Naive B cell (primary cell): ENCODE measurements at places on chromosomes 5 and 9.

GRCh38 chr5:139188558-139189270 is 9.5 kb downstream of the SIL1 start:
- DNase-seq = no peak

DNA sequence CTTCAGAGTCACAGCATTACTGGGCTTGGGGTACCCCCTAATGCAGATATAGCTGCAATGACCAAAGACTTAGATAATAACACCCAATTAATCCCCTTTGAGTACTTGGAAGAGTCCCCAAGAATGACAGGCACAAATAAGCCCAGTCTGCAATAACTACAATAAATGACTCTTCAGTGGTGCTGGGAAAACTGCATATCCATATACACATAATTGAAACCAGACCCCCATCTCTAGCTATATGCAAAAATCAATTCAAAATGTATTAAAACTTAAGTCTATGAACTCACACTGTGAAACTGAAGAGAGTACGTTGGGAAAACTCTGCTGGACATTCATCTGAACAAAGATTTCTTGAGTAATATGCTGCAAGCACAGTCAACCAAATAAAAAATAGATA is 422.5 kb downstream of the CDH18 start:
- DNase-seq = no peak

- DNase-seq = no peak
Measured at GRCh38 chr9:94780516-94780950, 54.0 kb downstream of the AOPEP start.

- no peak for DNase-seq
Measured at GRCh38 chr5:15902066-15902465, 277.5 kb downstream of the MARCHF11 start.

DNA sequence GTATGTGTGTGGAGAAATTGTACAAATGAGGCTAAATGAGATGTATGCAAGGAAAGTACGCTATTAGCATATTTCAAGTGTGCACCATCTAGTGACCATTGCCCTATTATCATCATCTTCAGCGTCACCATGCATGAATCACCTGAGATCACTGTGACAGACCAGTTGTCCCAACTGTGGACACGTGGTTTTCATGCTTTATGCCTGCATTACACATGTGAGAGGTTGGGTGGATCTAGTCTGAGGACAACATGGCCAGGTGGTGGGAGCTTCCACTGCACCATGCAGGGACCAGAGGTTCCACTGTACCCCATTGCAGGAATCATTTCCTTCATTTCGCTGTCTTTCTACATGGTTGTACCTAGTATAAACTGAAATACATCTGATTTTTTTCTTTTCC is 329.8 kb downstream of the SLIT3 start:
- no peak for DNase-seq

DNA sequence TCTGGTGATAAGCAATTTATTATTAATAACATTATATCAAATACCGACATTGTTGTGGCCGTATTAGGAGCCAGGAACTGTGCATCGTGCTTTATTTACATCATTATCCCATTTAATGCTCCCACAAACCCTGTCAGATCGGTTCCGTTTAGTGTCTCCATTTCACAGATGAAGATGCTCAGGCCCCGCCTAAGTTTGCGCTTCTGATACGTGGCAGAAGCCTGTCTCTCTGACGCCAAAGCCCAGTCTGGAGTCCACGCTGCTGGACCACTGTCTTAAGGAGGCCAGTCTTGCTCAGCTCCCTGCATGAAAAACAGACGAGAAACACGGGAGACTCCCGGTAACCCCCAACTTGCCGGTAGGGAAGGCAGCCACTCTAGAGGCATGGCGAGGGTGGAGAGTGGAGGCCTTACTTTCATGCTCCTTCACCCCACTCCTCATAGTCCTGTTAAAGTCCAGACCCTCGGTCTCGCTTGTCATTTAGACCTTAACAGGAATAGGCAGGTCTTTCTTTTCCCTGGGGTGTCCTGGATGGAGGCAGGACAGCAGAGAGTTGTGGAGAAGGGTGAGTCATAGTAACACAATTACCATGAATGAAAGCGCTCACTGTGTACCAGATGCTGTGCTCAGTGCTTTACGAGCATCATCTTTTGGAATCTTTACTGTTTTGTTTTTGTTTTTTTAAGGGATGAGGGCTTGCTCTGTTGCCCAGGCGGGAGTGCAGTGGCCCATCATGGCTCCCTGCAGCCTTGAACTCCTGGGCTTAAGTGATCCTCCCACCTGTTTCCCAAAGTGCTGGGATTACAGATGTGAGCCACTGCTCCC is 872 bp downstream of the TXNDC15 start:
- no peak for DNase-seq

DNA sequence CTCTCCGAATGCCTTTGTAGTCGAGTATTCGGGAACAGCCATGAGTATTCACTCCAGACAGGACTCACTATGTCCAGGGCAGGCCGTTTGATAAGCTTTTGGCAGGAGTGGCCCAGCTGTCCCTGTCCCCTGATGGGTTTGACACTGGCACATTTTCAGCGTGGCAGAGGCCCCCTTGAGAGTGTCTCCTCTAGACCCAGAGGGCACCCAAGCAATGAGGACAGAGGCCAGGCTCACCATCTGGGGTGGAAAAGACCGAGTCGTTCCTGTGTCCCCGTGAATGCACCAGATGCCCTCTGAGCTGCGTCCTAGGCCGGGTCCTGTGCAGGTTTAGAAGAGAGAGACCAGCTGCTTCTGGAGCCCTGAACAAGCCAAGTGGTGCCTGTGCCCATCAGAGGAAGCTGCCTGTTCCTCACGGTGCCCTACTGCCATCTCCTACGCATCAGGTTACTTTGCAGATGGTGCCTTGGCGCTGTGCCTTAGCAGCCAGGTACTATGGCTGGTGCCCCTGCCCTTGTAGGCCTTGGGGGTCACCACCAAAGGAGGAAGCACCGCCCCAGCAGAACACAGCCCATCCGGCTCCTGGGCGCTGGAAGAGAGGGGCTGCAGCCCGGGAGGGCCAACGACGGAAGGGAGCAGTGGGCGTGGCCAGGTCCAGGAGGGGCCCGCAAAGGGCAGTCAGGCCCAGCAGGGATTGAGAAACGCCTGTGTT is 42.4 kb downstream of the LRSAM1 start:
- DNase-seq = no peak

DNA sequence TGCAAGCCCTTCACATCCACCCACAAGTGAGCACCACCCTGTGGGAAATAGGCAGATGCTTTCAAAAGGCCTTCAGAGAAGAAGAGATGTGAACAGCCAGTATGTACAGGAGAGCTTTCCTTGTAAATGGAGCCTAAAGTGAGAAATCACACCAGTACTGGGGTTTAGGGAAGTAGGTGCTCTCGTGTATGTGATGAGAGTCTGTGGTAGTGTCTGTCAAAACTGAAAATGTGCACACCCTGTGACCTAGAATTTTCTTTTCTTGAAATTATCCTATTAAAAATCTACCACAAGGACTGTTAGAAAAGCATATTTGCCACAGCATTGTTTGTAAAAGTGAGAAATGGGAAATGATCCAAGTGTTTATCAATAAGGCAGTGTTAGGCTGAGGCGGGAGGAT is 16.6 kb downstream of the OTULINL start:
- no peak for DNase-seq

DNA sequence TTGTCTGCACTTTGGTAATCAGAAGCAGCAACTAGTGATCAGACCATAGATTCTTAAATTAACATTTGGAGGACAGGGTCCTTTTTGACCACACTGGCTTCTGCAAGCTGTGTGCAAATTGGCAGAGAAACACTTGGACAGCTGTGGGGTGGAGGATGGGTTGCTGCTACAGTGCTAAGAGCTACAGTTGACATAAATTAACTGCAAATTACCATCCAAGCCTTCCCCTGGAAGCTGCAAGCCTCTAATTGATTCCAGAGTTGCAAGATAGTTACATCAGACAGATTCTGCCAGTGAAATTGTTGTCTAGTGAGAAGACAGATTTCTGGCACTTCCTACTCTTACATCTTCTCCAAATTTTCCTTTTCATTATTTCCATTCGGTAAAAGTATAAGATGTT is 517.7 kb downstream of the DIRAS2 start:
- DNase-seq = no peak

DNA sequence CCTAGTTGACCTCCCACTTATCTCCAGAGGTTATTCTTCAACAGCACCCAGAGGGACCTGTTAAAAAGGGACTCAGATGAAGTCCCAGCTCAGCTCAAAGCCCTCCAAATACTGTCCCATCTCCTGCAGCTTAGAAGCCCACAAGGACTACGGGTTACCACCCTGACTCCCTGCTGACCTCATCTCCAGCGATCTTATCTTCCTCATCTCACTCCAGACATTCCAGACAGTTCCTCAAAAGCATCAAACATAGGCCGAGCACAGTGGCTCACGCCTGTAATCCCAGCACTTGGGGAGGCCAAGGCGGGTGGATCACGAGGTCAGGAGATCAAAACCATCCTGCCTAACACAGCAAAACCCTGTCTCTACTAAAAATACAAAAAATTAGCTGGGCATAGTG is 263.8 kb upstream of the TLE4 start:
- DNase-seq = no peak

GRCh38 chr9:30628915-30629567 is 1755.4 kb upstream of the ACO1 start:
- DNase-seq = no peak

GRCh38 chr9:118532592-118532991 is 828.4 kb downstream of the TLR4 start:
- DNase-seq = no peak

DNA sequence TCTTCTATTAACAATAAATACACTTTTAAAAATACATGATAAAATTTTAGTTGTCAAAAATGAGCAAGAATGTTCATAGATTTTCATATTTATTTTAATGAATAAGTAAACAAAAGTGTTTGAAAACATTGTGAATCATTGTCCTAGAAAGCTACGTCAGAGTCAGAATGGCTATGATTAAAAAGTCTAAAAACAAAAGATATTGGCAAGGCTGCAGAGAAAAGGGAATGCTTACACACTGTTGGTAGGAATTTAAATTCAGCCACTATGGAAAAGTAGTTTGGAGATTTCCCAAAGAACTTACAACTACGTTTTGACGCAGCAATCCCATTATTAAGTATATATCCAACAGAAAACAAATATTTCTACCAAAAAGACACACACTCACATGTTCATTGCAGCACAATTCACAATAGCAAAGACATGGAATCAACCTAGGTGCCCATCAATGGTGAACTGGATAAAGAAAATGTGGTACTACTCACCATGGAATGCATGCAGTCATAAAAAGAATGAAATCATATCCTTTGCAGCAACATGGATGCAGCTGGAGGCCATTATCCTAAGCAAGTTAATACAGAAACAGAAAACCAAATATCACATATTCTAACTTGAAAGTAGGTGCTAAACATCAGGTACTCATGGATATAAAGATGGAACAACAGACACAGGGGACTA is 49.2 kb upstream of the FBXL17 start:
- DNase-seq = no peak

DNA sequence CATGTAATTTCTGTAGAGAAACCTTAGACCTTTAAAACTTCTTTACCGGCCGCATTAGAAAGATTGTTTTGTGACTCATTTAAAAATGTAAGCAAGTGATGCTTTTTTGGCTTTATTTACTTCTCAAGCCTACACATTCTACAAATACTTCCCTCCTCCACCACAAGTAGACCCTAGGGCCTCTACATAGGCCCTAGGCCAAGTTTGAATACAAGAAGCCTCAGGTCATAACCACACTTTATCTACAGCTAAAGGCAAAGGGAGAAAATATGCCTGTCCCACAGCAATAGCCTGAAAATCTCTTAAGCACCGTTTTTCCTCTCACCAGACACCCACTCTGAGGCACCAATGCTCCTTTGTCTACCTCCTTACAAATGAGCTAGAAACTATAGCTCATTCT is 53.9 kb downstream of the CSNK1A1 start:
- no peak for DNase-seq

DNA sequence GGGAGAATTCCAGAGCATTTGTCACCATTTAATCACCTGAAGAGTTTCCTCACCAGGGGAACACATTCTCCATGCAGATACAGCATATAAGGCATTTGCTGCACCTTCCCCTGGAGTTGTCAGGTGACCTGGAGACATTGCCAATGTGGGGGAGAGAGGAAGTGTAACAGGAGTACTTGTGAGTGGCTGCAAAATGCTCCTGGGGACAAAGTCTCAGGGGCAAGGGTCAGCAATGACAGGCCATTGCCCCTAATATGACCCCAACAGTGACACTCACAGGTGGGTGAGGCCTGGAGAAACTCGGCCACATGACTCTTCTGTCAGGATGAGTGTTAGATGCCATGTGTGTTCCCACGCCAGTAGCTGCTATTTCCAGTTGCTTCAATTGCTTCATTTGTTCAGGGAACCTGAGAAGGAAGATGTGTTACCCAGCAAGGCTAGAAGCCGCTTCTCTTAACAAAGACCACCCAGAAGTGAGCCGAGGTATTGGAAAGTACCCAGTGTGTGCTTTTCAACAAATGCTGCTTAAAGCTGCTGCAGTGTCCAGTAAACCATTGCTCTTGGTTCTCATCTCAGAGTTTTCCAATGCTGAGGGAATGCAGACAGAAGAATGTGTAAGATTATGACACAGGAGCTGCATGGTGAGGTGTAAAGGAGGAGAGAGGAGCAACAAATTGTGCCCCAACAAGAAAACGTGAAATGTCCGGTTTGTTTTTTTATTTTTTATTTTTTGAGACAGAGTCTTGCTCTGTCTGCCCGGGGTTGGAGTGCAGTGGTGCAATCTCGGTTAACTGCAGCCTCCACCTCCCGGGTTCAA is 128.2 kb upstream of the SLC44A1 start:
- DNase-seq = no peak

DNA sequence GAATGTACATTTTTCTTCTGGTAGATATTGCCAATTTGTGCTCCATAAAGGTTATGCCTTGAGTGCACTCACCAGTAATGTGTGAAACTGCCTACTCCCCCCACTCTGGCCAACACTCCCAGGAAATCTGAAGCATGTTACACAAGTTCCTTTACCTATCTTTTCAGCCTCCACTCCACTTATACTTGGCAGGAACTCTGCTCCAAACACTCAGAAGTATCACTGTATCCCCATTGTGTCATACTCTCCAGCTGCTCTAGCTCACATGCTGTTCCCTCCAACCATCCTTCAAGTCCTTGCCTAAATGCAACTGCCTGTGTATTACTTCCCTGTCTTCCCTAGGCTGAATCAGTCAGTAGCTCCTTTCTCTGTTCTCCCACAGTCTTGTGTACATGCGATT is 28.3 kb downstream of the POU4F3 start:
- DNase-seq = no peak

GRCh38 chr9:34372467-34373011 is 4.2 kb downstream of the MYORG start:
- DNase-seq = no peak

- DNase-seq = no peak
Measured at GRCh38 chr9:108636013-108636412, 219.8 kb downstream of the ACTL7B start.

DNA sequence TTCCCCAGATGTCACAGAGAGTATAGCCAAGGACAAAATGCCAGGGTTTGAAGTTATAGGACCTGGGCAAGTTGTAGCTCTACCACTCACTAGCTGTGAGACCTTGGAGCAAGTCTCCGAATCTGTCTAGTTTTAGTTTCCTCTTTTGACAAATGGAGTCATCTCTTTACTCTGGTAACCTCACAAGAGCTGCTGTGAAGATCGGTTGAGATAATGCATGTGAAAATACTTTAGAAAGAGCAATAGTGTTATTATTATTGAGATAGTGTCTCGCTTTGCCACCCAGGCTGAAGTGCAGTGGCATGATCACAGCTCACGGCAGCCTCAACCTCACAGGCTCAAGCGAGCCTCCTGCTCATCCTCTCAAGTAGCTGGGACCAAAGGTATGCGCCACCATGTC is 117.9 kb upstream of the NR5A1 start:
- DNase-seq = no peak
